ENCODE measurements at places on chromosomes 13 and 19.
A peak's percentile ranks its signal among the peaks of the same experiment; 100 is the strongest.

DNA sequence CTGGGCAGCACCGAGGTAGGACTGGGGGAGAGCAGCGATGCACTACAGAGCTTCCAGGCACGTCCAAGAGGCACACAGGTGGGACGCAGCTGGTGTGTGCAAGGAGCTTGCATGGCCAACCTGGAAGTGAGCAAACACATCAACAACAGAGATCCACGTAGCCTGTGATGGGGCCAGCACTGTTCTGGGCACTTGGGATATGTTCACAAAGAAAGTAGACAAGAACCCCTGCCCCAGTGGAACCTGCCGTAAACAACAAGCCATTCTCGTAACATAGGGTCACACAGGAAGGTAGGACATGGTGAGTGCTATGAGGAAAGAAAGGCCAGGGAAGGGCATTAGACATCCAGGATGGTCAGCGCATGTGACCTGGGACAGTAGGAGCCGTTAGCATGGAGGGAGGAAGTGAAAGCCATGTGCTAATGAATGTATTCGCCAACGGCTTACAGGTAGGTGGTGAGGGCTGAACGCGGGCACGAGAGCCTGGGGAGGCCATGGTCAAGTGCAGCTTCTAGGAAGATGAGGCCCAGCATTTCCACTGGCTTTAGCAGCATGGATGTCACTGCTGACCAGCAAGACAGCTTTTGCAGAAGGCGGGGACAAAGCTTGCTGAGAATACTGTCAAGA is 105.5 kb downstream of the TEX26 start:
- no peak for DNase-seq

DNA sequence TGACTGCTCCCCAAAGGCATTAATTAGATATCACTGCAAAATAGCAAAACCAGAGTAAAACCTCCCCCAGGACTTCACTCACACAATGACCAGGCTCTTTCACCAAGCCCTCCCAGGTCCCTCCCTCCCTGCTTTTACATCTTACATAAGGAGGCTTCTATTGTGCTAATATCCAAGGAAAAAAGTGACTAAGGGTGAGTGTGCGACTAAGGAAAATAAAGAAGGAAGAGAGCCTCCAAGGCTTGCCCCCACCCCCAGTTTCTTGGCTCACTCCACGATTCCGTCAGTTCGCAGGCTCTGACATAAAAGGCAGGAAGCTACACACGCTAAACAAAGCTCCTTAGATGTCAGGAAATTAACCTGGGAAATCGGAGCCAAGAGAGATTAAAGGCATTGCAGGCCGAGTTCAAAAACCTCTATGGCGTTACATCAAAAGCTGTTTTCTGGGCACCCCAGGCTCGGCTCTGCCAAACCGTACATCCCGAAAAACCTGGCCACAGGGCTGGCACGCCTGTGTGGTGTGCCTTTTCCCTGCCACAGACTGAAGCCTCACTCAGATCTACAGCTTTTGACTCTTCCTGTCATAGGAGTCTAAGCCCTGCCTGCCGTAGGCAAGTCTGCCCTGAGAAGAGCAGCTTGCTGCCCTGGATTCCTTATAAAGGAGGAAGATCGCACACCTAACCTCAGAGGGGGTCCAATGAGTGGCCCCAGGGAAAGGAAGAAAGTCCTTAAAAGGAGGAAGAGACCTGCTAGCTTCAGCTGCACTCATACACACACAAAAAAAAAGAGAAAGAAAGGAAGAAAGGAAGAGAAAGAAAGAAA is 67.0 kb upstream of the SERP2 start:
- DNase-seq: peak; percentile 26

DNA sequence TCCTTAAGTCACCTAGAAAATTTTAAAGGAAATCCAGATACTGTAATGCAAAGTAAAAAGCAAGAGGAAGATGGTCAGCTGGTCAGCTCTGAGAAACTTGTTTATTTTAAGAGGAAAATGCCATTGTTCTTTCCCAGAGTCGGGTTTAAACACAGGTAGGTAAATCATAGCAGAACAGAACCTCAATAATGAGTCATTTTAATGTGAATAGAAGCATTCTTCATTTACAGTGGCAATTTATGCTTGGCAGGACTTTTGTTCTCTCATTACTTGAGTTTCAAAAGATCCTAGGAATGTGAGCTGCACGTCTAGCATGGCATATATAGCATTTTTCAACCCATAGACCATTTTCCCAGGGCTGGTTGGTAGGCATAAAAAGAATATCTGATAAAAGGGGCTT is 132.3 kb downstream of the LIG4 start:
- DNase-seq: no peak

GRCh38 chr19:29566496-29567054 is 39.5 kb upstream of the POP4 start:
- no peak for DNase-seq

DNA sequence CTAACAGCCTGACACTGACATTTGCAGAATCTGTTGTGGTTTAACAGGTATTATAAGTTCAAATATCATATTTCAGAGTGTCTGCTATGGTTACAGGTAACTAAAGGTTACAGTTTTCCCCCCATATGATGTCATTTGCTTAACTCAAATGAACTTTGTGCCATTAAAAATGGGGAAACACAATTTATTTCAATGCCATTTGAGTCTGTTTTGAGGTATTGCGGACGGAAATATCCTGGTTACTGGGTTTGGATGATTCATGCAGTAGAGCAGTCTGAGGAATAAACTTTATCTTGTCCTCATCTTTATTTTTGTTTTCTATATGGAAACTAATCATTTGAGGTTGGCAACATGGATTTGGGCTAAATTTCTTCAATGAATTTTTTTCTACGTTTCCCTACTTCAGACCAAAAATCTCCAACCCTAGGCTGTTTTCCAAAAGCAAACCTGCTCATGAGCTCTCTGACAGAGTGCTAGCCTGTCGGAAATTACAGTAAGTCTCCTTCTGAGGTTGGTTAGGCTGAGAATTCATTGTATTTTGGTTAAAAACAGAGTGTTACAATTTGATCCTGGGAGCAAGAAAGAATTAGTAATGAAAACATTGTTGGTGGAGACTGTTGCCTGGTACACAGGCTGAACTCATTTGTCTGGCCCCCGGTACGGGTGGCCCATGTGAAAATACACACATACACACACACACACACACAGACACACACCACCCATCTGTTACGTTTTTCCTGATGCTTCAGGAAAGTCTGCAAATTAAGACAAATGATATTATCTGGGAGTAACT is 66.1 kb downstream of the AKAP11 start:
- no peak for DNase-seq
